Renal cortical epithelial cell (primary cell): ENCODE measurements at places on chromosomes 6 and 20.

GRCh38 chr20:53187392-53188068 is 215.4 kb downstream of the TSHZ2 start:
- no peak for DNase-seq

GRCh38 chr6:56250266-56250665 is 2.9 kb upstream of the COL21A1 start:
- peak; percentile 32 for DNase-seq

DNA sequence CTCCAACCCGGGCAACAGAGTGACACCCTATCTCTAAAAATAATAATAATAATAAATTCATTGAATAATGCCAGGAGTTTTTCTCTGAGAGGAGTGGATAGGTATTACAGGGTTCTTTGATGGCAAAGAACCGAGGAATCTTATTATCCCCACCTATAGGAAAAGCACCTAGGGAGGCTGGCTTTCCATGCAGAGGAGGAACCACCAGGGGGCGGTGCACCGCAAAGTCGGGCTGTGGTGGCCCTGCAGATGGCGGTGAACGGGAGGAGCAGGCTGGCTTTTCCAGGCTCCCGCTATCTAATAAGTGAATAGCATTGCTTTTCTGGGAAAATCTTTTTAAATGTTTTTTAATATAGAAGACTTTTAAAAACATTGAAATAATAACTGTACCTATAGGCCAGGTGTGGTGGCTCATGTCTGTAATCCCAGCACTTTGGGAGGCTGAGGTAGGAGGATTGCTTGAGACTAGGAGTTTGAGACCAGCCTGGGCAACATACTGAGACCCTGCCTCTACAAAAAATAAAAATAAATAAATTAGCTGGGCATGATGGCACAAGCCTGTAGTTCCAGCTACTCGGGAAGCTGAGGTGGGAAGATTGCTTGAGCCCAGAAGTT is 864.2 kb downstream of the KIF16B start:
- no peak for DNase-seq

GRCh38 chr6:47587493-47587892 is 109.9 kb downstream of the CD2AP start:
- DNase-seq, result no peak

GRCh38 chr6:4167123-4167522 is 31.7 kb upstream of the ECI2 start:
- no peak for DNase-seq

DNA sequence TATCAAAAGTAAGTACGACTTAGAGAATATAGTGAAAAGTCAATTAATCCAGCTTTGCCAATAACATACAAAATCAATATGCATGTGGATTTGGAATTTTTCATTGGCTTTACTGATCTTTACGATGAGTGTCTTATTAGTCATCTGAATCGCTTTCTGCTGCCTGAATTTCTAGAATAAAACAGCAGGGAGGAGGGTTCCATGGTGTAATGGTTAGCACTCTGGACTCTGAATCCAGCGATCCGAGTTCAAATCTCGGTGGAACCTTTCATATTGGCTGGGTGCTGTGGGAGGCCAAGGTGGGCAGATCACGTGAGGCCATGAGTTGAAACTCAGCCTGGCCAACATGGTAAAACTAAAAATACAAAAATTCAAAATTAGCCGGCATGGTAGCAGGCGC is 448.8 kb downstream of the RNF144B start:
- no peak for DNase-seq

GRCh38 chr20:32780749-32781655 is 18.8 kb downstream of the DNMT3B start:
- no peak for DNase-seq

DNA sequence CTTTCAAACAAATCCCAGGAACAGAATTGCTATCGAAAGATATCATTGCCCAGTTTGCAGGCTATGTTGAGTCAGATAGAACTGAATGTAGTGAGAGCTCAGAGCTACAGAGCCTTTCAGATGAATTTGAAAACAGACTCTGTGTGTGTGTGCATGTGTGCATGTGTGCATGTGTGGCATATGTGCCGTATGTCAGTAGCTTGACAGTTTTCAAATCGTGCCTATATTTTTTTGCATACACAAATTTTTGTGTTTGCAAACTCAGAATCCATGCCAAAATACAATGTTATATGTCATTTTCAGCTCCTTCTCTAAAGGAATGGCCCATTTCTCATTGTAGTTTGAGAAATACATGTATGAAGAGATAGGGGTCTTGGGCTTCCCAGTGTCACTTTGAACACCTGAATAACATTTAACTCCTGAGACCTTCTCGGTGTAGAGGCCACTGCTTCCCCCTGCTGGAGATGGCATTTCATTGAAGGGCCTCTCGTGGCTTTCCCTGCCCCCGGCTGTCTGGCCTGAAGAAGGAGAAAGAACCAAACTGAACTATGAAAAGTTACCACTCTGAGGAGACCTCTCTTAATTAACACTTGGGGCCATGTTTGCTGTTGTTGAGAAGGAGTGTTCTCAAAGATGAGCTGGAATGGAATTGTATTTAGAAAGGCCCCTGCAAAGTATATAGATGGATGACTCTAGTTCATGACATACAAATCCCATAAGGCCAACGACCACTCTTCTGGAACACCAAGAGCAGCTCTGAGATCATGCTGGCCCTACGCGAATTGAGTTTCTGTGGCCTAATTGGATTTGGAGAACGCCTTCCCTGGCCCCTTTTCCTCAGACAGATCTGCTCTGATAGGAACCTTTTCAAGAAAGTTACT is 58.7 kb downstream of the VAPB start:
- peak; percentile 51 for DNase-seq

- DNase-seq, result no peak
Observed at GRCh38 chr20:35404614-35405259, 7.0 kb downstream of the UQCC1 start.

DNA sequence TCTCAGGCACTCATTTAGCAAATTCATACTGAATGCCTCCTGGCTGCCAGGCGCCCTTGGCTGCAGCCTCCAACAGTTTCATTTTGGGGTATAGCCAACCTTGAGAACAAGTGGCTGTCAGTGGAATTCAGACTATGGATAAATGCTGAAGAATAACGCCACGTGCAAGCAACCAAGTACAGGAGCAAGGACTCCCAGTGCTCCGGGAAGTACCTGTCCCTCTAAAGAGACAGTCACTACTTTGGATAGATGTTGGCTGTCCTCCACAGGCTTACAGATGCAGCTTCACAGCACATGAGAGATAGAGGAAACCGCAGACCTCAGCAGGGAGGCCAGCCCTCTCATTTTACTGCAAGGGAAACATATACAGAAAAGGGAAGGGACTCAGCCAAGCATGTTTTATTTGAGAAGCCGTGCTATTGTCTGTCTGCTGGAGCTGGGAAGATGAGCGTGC is 658.2 kb downstream of the PTPRT start:
- no peak for DNase-seq

GRCh38 chr20:63059684-63060056 is 52.9 kb upstream of the BHLHE23 start:
- DNase-seq, result no peak

DNA sequence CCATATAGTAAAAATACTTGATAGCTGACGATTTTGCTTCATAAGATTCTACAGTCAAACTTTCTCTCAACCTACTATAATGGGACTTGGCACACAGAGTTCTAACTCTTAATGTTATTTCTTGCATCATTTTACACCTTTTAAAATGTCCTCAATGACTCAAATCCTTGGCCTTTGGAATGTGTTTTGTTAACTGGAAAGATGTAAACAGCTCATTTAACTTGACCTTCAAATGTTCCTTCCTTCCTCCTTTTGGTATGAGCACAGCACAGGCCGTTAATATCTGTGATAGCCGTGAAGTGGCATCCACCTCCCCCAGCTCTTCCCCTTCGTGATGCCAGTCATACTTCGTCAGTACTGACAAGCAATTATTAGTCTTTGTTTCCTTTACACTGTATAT is 972.0 kb upstream of the CITED2 start:
- DNase-seq, result peak; percentile 96

- DNase-seq, result no peak
Observed at GRCh38 chr6:138219398-138219797, 1.1 kb upstream of the PBOV1 start.

GRCh38 chr20:39946931-39947330 is 742.1 kb downstream of the MAFB start:
- DNase-seq, result no peak

DNA sequence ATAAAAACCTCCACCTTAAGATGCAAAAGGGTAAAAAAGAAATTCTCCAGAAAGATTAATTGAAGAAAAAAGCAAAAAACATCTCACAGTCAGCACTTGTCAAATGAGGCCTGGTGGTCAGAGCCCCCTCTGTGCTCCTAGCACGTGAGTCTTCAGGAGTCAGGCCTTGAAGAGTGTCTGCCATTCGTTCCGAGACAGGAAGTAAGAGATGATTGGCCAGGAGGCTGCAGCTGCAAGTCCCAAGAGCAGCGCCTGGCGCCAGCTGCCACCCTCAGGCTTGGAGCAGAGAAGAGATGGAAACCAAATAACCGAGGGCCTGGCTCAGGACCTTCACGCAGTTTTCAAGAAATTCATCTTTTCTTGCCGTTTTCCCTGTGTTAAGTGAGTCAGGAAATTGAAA is 65.0 kb downstream of the FAM120B start:
- no peak for DNase-seq

GRCh38 chr6:28683945-28684538 is 158.4 kb downstream of the GPX5 start:
- DNase-seq, result peak; percentile 39

GRCh38 chr6:8079126-8079525 is 14.9 kb upstream of the BLOC1S5 start:
- peak; percentile 97 for DNase-seq

GRCh38 chr6:148793721-148794120 is 46.9 kb downstream of the UST start:
- DNase-seq, result no peak

GRCh38 chr20:603116-603640 is 6.9 kb downstream of the TCF15 start:
- DNase-seq, result no peak
